Activated CD4-positive, CD25-positive, alpha-beta regulatory T cell treated with anti-CD3 and anti-CD28 coated beads, Interleukin-2, amount 50 U/mL, for 16 hours (primary cell): ENCODE measurements at places on chromosomes 5 and 9.

- no peak for DNase-seq
These were observed 145.2 kb downstream of the RORB start for GRCh38 chr9:74642376-74642775.

- no peak for DNase-seq
These were observed 57.1 kb upstream of the ATG10 start for GRCh38 chr5:81914696-81915095.

DNA sequence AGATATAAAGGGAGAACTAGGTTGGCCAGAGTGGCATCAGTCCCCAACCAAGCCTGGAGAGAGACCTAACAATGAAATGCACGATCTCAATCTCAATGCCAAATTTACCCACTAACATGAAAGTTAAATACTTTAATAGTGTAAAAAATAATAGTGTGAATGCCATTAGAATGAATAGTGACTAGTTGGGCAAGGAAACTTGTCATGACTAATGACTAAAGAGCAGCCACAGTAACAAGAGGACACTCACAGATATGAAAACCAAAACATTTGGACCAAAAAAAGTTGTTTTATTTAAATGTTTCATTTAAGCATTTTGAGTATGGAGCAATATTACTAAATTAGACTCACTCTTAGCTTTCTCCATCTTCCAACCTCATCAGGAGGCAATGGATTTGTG, 1853.8 kb downstream of the EFNA5 start:
- DNase-seq = no peak

DNA sequence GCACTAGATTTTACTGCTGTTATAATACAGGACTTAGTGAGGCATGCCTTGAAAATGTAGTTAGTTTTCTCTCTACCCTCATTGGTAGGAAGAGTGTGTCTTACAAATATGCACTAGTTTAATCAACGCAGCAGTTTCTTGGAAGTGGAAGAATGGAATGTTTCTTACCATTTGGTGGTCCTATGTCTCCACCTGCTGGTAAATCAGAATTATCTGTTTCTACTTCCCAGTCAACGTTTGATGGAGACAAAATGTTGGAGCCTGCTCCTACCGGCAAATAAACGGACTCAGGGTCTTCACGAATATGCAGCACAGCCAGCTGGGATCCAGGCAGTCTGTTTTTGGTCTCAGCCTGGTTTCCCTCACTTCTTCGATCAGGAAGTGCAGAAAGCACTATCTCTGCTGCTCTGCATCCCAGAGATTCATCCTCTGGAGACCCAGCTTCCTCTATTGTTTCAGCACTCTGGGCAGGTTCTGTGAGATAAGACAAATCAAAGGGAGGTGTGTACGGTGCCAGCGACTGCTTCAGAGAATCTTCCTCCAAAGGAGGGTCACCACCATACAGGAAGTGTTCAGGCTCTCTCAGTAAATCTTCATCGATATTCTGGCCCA, 59.5 kb upstream of the PCA3 start:
- DNase-seq = no peak

DNA sequence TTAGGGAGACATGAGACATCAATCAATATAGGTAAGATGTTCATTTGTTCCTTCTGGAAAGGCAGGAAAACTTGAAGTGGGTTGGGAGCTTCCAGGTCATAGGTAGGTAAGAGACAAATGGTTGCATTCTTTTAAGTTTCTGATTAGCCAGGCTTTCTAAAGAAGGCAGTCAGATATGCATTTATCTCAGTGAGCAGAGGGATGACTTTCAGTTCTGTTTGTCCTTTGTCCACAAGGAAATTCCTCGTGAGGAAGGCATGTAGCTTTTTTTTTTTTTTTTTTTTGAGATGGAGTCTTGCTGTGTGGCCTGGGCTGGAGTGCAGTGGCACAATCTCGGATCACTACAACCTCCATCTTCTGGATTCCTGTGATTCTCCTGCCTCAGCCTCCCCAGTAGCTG, 155.3 kb upstream of the ABCA1 start:
- DNase-seq = no peak

GRCh38 chr5:136203303-136203922, 10.5 kb upstream of the SMIM32 start:
- DNase-seq = no peak
